AG10803 (cell line): ENCODE measurements at places on chromosomes 6 and 20.
A peak's percentile ranks its signal among the peaks of the same experiment; 100 is the strongest.

DNA sequence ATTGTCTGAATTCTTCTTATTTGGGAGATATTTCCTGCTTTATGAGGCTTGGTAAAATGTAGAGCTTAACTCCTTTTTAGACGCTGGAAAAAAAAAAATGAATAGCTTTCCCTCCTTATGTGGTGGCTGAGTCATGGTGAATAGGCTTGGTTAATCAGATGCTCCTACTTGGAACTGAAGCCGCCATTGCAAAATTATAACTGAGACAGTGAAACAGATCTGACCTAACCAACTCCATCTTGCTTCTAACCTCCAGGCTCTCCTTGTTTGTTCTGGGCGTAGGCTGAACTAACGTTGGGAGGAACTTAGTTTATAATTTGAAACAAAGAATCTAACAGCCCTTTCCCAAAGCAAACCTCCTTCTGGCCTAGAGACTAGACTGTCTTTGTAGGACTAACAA is 43.2 kb upstream of the PLCB4 start:
- peak; percentile 83 for DNase-seq

GRCh38 chr6:169971081-169971861 is 219.8 kb downstream of the ERMARD start:
- DNase-seq: no peak

- DNase-seq: no peak
Measured at GRCh38 chr6:45314146-45314545, 14.0 kb upstream of the RUNX2 start.

- DNase-seq: peak; percentile 47
Measured at GRCh38 chr20:59043698-59044097, 1.1 kb upstream of the PRELID3B start.

DNA sequence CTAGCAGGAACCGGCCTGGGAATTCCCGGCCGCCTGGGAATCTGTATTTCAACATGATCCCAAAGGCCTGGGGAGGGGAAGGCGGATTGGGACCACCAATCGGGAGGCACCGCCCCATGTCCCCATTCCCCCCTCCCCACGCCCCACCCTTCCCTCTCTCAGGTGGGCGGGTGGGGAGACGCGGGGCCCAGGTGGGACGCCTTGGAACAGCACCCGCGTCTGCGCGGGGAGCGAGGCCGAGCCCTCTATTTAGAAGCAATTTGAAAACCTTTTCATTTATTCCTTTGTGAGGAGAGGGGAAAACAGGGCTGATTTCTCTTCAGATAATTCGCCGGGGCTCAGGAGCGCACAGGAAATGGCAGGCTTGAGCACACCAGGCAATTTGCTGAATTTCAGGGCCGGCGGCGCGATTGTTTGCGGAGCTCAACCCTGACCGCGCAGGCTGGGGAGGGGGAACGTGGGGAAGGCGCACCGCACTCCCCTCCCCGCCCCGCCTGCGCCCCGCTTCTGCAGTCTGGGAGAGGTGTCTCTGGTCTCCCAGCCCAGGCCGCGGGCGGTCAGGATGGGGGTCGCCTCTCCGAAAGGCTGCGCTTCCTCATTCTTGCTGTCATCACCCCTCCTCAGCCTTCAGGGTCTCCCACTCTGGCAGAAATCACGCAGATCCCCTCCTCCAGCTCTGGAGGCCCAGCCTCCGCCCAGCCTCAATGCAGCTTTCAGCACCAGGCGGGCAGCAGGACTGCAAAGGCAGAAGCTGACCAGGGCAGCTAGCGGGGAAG is 170.0 kb downstream of the GRM4 start:
- DNase-seq: no peak

- no peak for DNase-seq
Measured at GRCh38 chr20:44031781-44032582, 117.3 kb downstream of the TOX2 start.

GRCh38 chr6:159059885-159060506 is 15.2 kb upstream of the TAGAP start:
- DNase-seq: no peak

DNA sequence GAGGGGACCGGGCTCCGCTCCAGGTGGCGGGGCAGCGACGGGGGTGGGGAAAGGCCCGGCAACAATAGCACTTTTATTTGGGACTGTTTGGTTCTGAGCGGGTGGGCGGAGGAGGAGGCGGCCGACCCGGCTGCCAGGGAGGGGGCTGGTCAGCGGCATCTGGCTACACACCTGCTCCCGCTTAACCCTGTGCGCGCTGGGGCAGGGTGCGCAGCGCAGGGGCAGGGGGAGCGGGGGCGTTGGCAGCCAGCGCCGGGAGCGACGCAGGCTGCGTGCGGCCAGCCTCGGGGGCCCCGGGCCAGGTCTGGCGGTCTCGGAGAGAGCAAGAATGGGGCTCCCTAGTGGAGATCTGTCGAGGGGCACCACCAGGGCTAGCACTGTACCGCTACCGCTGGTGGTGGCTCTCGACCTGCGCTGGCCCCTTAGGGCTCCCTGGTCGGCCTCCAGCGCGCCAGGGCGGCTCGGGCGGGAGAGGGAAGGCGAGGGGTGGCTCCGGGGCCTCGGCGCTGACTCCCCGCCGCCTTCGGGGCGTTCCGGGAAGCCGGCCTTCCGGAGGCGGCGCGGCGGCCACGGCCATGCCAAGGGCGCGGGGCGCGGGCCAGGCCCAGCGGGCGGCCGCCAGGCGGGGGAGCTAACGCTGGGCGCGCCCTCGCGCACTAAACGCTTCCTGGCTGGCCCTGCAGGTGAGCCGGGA is 92.4 kb downstream of the NCR2 start:
- DNase-seq: no peak

DNA sequence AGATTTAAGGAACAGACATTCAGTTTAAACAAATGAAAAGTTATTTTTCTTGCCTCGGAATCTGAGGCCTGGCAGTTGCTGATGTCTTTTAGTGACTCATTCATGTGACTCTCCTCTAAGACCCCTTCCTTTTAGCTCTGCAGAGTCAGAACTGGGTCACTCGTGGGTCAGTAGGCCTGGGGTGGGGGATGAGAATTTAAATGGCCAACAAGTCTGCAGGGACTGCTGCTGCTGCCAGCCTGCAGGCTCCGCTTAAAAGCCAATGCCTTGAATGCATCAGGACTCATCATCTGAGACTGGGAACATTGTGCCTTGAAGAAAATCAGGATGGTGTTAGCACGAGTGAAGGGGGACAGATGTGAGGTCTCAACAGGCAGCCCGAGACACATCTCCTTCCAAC is 404.3 kb downstream of the CDH26 start:
- no peak for DNase-seq

DNA sequence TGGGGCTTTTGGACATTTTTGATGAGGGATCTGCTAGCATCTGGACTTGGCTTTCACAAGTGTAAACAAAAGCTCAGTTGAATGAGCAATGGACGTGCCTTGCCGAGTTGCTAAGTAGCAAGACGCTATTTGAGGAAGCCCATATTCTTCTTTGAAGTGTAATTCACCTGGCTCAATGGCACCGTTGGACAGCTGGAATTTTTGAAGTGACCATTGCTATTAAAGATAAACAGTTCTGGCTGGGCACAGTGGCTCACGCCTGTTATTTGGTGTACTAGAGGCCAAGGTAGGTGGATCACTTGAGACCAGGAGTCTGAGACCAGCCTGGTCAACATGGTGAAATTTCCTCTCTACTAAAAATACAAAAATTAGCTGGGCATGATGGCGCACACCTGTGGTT is 88.8 kb upstream of the SOX4 start:
- DNase-seq: no peak

DNA sequence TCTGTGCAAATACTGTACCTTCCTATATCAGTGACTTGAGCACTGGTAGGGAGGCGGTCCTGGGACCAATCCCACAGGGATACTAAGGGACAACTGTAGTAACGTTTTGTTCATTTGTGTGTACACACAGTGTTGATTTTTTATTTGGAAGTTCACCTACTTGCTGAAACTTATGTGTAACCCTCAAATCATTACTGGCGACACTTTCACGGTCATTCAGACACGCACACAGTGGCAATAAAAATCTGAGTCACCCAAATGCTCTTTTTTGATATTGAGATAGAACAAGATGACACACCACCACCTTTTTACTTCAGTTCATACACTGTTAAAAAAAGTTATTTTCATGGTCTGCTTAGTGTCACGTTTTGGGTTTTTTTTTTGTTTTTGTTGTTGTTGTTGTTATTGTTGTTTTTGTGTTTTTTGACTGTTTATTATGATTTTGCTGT is 79.8 kb downstream of the QKI start:
- DNase-seq: peak; percentile 24

DNA sequence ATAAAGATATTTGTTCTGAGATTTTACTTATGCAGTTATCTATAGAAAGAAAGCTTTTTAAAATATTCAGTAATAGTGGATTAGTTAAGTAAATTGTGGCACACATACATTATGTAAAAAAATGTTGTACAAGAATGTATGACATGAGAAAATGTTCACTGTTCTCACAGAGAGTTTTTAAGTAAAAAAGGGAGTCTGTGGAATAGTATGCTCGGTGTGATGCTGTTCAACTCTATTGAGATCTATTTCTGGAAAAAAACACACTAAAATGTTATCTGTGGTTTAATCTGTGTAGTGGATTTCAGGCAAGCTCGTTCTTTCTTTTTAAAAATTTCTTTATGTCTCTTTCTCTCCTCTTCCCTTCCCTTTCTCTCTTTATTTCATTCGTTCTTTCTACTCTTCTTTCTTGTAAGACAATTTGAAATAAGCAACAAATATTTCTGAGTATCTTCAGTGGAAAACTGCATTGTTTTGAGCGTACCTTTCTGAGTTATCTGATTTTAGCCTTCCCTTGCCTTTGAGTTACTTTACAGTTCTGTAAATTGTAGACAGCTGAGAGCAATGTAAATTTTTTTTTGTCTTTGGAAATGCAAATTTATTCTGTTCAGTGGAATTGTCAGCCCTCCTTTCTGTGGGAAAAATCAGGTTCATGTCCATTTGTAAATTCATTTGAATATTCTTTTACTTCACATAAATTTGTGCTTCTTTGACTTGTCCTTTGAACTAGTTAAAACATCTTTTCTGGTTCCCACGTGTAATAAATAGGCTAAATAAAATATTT is 229.0 kb upstream of the NOX3 start:
- DNase-seq: no peak

DNA sequence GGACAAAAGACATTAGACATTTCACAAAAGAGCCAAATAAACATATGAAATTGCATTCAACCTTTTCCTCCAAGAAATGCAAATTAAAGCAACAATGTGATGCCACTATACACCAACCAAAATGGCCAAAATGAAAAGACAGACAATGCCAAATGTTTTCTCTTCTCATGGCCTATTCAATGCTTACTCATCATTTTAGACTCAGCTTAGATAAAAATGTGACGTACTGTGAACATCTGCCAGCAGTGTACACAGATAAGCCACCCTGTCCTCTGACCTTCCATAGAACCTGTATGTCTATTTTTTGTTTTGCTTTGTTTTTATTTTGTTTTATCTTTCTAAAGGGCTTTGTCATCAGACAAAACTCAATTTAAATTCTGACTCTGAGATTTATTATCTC is 385.2 kb downstream of the FRK start:
- DNase-seq: no peak
